ENCODE measurements at places on chromosomes 2 and 18.

- DNase-seq: no peak
- no peak overlapping the region for H3K4me3 ChIP-seq
- H3K27me3 ChIP-seq: no peaks in the 10 kb centered on the region
- H3K27ac ChIP-seq: no peak overlapping the region
These were observed 38.3 kb upstream of the SESTD1 start for GRCh38 chr2:179302764-179303571.

DNA sequence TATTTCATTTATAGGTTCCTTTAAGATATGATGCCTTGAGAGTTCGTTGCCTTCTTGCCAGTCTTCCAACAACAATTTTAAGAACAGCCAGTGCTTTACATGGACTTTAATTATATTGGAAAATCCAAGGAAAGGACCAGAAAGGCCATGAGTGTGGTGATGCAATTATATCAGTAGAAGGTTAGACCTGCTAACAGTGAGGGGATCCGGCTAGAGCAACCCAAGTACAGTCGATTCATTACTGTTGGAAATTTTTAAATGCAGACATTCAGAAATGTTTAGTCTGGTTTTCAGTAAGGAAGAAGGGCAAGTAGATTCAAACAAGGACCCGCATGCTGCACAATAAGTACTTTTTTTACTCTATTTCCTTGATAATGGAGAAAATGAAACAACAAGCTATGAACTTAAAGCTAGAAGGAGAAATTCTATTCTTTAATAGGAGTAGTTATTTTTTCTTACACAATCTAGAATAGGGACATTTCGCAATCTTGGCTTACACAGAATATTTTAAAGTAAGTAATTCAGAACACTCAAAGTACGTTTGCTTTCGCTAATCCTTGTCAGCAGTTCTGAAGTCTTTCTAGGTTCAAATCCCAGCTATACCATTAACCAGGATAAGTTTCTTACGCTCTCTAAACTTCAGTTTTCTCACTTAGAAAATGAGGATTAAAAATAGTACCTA is 405.5 kb downstream of the MEIS1 start:
- peaks cover 5% of the 10 kb centered on the region for H3K36me3 ChIP-seq
- peaks cover 59% of the 10 kb centered on the region for H3K4me1 ChIP-seq
- no peaks in the 10 kb centered on the region for H3K27me3 ChIP-seq
- H3K4me3 ChIP-seq: no peak overlapping the region

DNA sequence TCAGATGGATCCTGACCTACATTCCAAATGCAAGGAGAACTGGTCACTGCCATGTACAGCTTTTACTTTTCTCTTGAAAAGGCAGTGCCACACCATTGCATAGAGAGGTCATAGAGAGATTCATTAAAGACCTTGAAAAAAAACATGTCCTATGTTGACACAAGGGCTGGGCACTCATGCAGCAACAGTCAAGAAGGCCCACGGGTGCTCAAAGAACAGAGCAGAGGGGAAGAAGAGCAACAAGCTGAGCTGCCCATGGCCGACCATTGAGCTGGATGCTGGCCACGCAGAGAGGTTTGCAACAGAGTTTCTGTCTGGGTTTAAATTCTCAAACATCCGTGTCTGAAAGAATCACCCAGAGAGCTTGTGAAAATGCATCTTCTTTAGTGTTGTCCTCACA is 99.1 kb downstream of the ADD2 start:
- DNase-seq: no peak
- H3K36me3 ChIP-seq: no peaks in the 10 kb centered on the region
- no peak overlapping the region for H3K27ac ChIP-seq
- no peak overlapping the region for H3K4me3 ChIP-seq
- peaks cover 3% of the 10 kb centered on the region for H3K27me3 ChIP-seq

- H3K27me3 ChIP-seq: no peaks in the 10 kb centered on the region
- H3K4me3 ChIP-seq: no peak overlapping the region
- peaks cover 4% of the 10 kb centered on the region for H3K4me1 ChIP-seq
- H3K27ac ChIP-seq: no peak overlapping the region
- H3K36me3 ChIP-seq: peaks cover 35% of the 10 kb centered on the region
These were observed 66.4 kb upstream of the POMC start for GRCh38 chr2:25234738-25235137.

GRCh38 chr2:66982766-66983165 is 414.4 kb upstream of the ETAA1 start:
- no peak overlapping the region for H3K4me3 ChIP-seq
- DNase-seq: no peak
- H3K4me1 ChIP-seq: peaks cover 22% of the 10 kb centered on the region

DNA sequence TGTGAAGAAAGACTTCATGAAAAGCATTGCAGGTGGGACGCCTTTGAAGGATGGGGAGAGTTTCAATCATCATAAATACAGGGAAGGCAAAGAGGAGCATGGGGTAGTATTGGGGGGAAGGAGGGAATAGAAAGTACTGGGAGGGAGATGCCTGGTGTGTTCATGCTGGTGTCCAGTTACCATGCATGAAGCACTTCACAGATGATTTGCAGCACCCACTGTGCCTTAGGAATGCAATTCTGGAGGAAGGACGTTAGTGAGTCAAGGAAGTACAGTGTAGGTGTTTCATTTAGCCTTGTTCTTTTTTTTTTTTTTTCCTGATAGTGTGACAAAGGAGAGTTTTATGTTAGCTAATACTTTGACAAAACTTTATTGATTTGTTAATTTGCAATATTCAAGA is 36.8 kb downstream of the ADAM23 start:
- no peak for DNase-seq
- no peaks in the 10 kb centered on the region for H3K4me1 ChIP-seq
- H3K36me3 ChIP-seq: no peaks in the 10 kb centered on the region
- no peaks in the 10 kb centered on the region for H3K27me3 ChIP-seq
- H3K4me3 ChIP-seq: no peak overlapping the region

DNA sequence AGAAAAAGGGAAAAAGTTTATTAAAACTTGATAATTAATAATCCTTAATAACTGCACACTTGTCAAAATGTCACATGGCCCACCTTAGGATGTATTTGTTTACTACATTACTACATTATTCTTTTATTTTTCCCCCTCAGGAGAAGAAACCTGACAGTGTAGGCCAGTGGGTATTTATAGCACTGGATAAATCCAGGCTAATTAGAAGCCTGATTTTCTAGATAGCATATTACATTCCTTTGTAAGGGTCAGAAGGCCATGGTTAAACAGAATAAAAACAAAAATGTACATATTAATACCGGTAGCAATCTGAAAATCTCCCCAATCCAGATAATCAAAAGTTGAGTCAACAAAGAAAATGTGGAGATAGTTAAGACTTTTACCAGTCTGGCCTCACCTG is 21.5 kb upstream of the KIDINS220 start:
- H3K36me3 ChIP-seq: peaks cover 15% of the 10 kb centered on the region
- H3K27ac ChIP-seq: peak overlapping the region; percentile 87
- no peak overlapping the region for H3K4me3 ChIP-seq
- peaks cover 31% of the 10 kb centered on the region for H3K4me1 ChIP-seq

DNA sequence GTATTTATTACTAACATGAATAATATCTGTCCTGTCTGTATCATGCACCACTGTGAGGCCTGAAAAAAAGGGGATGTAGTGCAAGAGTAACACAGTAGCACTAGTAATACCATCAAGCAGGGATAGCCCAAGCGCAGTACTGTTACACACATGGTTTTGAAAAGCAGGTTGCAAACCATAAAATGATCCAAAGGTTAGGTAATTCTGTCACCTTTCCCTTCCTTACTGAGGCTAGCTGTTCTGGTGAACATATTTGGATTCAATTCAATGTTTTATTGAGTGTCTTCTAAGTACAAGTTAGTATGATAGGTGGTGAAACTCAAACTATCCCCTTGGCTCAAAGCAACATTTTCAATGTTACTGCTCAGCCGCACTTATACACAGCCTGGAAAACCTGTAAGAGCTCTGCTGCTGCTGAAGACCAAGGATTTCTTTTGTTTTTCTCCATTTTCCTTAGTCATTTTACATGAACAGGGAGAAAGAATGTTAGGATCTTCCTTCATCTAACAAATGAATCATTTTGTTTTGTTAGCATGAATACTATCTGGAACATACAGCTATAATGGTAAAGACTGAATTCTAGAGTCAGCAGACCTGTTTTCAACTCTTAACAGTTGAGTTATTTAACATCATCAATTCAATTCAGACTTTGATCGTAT is 102.5 kb upstream of the ITPRID2 start:
- peaks cover 17% of the 10 kb centered on the region for H3K4me1 ChIP-seq
- peaks cover 6% of the 10 kb centered on the region for H3K36me3 ChIP-seq
- peaks cover 3% of the 10 kb centered on the region for H3K27me3 ChIP-seq
- no peak overlapping the region for H3K27ac ChIP-seq
- no peak for DNase-seq

GRCh38 chr2:172484253-172484652 is 56.9 kb downstream of the ITGA6 start:
- no peaks in the 10 kb centered on the region for H3K27me3 ChIP-seq
- H3K4me3 ChIP-seq: no peak overlapping the region
- peaks cover 11% of the 10 kb centered on the region for H3K36me3 ChIP-seq
- no peak overlapping the region for H3K27ac ChIP-seq
- H3K4me1 ChIP-seq: peaks cover 6% of the 10 kb centered on the region
- no peak for DNase-seq

DNA sequence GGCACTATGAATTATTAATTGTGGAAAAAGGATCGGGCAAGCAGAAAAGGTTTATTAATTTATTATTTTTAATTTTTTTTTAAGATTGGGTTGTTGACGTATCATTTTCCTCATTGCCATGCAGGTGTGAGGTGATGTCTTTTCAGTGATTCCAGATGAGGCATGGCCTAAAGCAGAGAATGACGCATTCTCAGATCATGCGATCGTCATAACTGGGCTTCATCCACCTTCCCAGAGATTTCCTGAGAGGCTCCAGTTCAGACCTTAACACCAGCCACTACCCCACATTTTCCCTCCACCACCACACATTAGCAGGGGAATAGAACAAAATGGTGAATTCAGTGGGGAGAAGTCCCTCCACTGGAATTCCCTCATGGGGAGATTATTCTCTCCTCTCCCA is 518.4 kb upstream of the SPHKAP start:
- no peak overlapping the region for H3K27ac ChIP-seq
- no peak overlapping the region for H3K4me3 ChIP-seq
- no peaks in the 10 kb centered on the region for H3K4me1 ChIP-seq
- H3K27me3 ChIP-seq: no peaks in the 10 kb centered on the region

DNA sequence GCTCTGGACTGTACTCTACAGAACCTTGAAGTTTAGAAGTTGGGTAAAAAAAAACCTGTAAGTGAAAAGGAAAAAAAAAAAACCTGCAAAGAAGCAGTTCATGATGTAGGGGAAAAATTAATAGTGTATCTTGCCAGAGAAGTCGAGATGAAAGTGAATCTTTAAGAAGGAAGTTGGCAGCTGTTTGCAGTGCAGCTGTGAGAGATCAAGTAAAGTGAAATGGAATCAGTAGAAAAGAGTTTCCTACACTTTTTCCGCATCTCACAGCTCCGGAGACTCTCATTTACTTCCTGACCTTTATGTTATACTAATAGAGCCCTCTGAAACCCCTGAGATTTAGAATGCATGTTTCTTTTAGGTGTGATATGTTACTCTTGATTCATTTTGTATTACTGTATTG is 19.2 kb downstream of the RNMT start:
- DNase-seq: no peak
- no peaks in the 10 kb centered on the region for H3K27me3 ChIP-seq
- no peak overlapping the region for H3K4me3 ChIP-seq
- no peak overlapping the region for H3K27ac ChIP-seq
- H3K4me1 ChIP-seq: no peaks in the 10 kb centered on the region

DNA sequence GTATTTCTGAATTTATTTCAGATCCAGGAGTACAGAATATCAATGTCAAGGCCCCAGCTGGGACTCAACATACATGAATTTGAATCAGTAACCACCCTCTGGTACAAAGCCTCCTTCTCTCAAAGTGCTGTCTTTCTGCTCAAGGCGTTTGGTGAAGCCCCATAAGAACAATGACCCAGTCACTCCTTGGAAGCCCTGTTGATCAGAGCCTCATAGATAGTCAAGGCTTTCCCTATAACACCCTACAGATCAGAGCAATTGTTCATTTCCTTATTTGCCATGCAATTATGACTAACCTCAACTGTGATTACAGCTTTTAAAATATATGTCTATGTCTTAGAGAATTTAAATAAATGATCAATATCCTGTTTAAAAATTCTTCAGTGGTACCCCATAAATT is 159.1 kb upstream of the CREB1 start:
- DNase-seq: no peak
- H3K27ac ChIP-seq: no peak overlapping the region
- no peaks in the 10 kb centered on the region for H3K27me3 ChIP-seq

GRCh38 chr2:41042343-41042742 is 590.5 kb upstream of the SLC8A1 start:
- peaks cover 12% of the 10 kb centered on the region for H3K4me1 ChIP-seq
- no peak overlapping the region for H3K27ac ChIP-seq
- no peak for DNase-seq
- H3K36me3 ChIP-seq: peaks cover 5% of the 10 kb centered on the region

All from mesothelial cell of epicardium (in vitro differentiated cells).